Stimulated activated CD4-positive, alpha-beta T cell treated with anti-CD3 and anti-CD28 coated beads, Interleukin-1b, Interleukin-23, amount 100 ng/mL, for 48 hours (primary cell): ENCODE measurements at places on chromosomes 13 and 19.

- DNase-seq: no peak
These were observed 933.1 kb downstream of the DIAPH3 start for GRCh38 chr13:59230484-59231264.

DNA sequence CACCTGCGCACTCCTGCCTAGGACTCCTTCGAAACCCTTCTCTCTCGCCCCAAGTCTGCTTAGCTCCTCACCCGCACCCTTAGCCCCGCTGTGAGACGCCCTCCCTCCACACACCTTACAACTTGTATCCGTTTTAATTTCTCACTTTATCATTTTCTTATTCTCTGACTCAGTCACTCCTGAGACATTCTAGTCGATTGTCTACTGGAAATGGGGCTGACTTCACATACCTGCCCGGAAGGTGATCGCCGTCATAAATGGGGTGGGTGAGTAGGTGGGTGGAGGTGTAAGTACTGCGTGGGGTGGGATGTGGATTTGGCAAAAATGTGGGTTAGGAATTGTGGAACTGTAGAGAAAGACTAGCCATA, 714 bp downstream of the NDFIP2 start:
- DNase-seq: peak; percentile 85

- no peak for DNase-seq
These were observed 401.6 kb downstream of the COG6 start for GRCh38 chr13:40056898-40057619.

DNA sequence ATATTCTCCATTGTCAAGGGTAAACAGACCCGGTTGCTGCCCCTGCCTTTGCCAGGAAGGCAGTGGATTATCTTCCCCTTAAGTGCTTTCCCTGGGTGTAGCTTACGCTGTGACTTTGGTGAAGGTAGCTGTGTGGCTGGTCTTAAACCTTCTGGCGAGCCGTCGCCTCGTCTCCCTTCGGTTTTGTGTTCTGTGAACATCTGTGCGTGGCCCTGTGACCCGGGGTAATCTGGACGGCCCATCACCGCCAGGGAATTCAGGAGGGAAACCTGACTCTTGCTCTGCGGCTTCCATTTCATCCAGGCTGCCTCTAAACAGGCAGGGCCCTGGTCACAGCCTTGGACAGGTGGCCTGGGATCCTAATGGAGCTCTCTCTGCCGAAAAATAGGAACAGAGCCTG, 78.7 kb downstream of the SHISA2 start:
- DNase-seq: no peak

DNA sequence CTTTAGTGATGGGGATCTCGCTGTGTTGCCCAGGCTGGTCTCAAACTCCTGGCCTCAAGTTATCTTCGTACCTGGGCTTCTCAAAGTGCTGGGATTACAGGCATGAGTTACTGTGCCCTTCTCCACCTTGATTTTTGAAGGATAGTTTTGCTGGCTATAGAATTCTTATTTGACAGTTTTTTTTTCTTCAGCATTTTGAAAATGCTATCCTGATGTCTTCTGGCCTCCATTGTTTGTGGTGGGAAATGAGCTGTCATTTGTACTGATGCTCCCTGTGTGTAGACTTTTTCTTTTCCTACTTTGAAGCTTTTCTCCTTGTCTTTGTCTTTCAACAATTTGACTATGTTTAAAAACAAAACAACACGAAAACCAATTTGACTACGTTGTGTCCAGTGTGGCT, 54.2 kb downstream of the SIPA1L3 start:
- no peak for DNase-seq

GRCh38 chr13:60047918-60048317, 115.8 kb downstream of the DIAPH3 start:
- no peak for DNase-seq

GRCh38 chr13:109569958-109570711, 216.2 kb downstream of the IRS2 start:
- peak; percentile 22 for DNase-seq
